ENCODE measurements at places on chromosomes 1 and 21.

- peak; percentile 91 for DNase-seq
Measured at GRCh38 chr1:55235722-55236121, 20.6 kb upstream of the USP24 start.

DNA sequence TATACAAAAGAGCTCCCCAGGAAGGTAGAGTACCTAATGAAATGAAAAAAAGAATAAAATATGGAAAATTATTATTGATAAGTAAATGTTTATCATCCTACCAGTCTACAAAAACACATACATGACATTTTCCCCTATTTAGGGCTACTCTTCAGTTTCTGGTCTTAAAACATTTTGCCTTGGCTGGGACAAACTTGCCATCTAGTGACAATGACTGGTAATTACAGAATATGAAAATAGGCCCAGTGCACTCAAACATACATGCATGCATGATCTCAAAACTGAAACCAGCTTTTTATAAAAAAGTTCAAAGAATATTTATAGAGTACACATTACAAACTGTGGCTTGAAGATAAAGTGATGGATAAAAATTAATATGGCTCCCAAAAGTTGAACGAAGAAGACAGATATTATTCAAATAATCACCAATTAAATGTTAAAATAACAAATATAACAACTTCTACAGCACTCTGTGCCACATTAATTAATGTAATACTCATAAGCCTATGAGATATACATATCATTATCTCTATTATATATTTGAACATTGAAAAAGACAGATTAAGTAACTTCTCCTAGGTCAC, 10.5 kb upstream of the RNPC3 start:
- peak; percentile 67 for DNase-seq

DNA sequence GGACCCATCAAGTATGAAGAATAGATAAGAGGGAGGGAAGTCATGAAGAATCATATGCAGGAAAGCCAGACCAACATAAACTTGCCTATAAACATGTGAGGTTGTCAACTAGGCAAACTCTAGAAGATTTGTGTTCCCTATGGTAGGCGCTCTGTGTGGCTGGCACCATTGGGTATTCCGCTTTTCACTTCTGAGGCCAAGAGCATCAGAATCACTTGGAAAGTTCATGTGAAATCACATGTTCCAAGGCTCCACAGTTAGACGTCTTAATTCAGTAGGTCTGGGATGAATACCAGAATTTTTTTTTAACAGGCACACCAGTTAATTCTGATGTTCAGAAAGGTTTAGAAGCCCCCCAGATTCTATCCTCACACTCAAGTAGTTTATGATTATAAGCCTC, 50.5 kb upstream of the LAX1 start:
- no peak for DNase-seq

- DNase-seq: no peak
Measured at GRCh38 chr21:36510911-36511310, 31.0 kb upstream of the CLDN14 start.

DNA sequence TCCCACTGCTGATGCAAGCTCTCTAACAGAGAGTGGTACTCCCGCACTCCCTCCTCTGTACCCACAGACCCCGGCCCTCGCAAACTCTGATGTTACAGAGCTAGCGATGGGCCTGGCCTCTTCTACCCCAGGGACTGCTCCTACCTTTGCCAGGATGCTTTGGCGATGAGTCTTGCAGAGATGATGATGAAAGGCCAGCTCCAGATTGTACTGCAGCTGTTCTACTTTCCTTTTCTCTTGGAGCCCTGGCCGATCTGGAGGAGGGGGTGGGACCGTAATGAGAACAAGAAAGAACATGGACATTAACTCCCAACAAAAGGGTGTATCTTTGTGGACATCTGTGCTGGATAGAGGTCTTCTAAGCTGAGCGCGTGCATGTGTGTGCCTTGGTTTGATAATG, 6.0 kb upstream of the LINGO4 start:
- no peak for DNase-seq

DNA sequence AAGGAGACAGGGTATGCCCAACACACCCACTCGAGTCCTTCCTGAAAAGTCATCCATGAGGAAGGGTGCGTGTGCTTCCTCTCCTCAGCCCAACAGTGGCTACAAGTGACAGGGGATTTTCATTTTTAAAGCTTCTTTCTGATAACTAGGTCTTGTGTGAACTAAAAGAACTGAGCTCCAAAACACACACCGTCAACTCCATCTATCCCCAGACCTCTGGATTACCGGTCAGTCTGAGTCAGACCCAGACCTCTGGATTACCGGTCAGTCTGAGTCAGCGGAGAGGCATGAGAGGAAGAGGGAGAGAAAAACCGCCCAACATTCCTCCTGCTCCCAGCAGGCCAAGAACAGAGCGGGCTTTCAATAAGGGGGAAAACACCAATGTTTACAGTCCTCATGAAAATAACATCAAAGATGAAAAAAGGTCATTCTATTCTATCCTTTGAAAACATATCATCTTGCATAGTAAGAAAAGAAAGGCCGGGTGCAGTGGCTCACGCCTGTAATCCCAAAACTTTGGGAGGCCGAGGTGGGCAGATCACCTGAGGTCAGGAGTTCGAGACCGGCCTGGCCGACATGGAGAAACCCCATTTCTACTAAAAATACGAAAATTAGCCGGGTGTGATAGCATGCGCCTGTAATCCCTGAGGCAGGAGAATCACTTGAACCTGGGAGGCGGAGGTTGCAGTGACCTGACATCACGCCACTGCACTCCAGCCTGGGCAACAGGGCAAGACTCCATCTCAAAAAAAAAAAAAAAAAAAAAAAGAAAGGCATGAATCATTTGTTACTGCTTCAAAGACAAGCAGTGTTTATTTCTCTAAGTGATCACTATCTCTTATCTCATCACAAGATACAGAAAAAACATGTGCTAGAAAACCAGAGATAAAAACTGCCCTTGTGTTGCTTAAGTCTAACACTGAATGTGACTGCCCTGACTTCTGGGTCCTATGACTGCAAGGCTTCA, 3.4 kb downstream of the PTTG1IP start:
- peak; percentile 97 for DNase-seq

- peak; percentile 97 for DNase-seq
Measured at GRCh38 chr1:214427871-214428277, 123.5 kb downstream of the PTPN14 start.

- no peak for DNase-seq
Measured at GRCh38 chr1:119083980-119084379, 56.5 kb downstream of the WARS2 start.

GRCh38 chr1:171434717-171435346, 50.5 kb upstream of the PRRC2C start:
- peak; percentile 83 for DNase-seq

DNA sequence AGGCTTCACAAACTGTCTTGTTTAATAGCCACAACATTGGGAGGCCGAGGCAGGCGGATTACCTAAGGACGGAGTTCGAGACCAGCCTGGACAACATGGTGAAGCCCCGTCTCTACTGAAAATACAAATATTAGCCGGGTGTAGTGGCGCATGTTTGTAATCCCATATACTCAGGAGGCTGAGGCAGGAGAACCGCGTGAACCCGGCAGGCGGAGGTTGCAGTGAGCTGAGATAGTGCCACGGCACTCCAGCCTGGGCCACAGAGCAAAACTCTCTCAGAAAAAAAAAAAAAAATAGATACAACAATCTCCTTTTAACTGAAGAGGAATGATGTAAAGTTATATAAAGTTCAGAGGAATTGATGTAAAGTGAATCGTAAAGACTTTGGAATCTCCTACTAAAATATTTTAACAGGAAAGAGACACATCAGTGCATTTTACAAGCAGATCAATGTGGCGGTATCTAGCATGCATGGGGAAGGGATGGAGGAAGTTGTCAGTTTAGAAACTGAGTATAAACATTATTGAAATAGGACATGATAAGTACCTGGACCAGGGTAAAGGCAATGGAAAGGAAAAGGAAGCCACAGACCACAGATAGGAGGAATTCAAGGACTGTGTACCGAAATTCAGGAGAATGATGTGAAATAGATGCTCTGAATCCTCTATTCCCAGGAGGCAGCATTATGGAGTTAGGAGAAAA, 41.5 kb downstream of the PTPRC start:
- DNase-seq: no peak

Data from mesenchymal stem cell (in vitro differentiated cells and primary cell).